ENCODE measurements at places on chromosomes 4 and X.

- no peak for DNase-seq
Measured at GRCh38 chr4:72828864-72829263, 240.7 kb downstream of the COX18 start.

GRCh38 chrX:52576946-52577345 lies 60.1 kb upstream of the XAGE1B start:
- DNase-seq = no peak

- no peak for DNase-seq
Measured at GRCh38 chrX:152735860-152736511, 2.4 kb downstream of the MAGEA12 start.

DNA sequence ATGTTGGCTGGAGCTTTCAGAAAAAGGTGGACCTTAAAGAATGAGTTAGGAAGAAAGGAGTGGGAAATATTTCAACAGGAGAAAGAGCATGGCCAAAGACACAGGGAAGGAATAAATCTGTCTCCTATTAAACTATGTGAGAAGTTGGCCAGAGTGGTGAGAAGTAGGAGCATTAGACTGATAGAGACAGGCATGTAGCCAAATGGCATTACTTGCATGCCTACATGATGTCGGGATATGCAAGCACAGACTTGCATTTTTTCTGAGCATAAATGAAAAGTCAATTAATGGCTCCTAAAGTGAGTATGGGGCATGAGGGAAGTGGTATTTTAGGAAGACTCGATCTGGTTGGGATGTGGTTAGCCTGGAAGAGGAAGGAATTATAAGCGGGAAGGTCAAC lies 279.6 kb upstream of the PITX2 start:
- no peak for DNase-seq

GRCh38 chr4:183321079-183321478 lies 1.0 kb upstream of the CLDN22 start:
- no peak for DNase-seq

DNA sequence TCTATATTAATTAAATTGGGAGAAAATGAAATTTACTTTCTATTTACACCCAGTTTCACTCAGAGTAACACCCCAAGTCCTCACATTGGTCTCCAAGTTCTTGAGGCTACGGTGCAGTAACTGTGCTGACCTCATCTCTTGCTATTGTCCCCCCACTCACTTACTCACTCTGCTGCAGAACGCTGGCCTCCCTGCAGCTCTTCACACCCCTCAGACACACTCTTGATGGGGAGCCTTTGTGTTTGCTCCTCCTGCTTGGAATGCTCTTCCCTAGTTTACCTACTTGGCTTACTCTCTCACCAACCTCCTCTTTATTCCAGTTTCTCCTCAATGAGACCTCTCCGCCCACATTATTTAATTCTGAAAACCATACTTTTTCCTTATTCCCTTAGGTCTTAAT lies 22.2 kb upstream of the SPARCL1 start:
- no peak for DNase-seq

DNA sequence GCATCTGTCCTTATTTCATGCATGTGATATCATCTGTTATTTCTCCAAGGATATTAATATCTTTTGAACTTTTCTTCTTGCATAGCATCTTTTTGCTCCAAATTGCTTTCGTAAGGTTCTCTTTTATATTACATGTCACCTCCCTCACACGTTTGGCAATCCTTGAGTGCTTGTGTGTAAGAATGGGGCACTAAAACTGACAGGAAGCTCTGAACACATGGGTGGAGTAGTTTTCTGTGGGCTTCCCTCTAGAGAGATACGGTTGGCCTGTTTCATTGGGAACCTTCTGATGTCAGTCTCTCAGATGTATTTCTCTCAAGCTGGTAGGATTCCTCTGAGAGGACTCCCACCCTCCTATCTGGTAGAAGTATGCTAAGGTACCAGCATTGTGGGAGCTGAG lies 223.0 kb downstream of the MID1 start:
- DNase-seq = no peak

DNA sequence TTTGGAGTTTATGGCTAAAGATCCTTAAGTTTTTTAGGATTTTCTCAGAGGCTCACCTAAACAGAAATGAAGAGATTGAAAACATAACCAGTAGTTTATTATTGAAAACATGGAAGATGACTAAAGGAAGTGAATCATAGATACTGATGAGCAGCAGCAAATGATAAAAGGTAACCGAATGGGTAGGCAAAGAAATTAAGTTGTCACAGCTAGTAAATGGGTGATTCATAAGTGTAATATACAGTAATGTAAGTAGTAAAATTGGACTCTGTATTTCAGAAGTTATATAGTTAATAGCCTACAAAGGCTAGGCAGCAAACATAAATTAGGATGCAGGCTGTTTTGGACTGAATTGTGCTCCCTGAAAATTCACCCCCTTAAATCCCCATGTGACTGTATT lies 59.0 kb upstream of the ADGRA3 start:
- no peak for DNase-seq

DNA sequence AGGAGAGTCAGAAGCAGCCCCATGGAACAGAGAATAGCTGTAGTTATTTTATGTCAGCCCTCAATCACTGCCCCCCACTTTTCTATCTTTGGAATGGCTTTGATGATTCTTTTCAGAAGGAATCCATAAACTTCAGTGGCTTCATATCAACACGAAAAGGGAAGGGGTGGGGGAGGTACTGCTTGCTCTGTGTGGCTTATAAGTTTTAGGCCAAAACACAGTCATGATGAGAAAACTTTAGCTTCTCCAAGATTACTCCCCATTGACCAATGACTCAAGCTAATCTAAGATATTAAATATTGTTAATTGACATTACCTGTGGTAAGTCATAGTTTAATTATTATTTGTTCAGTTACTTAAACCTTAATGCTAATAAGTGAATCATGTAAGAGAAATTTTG lies 669.6 kb upstream of the FAM241A start:
- DNase-seq = no peak

- DNase-seq = no peak
Measured at GRCh38 chr4:57051524-57051923, 58.7 kb downstream of the IGFBP7 start.

GRCh38 chrX:113058634-113059033 lies 218.0 kb upstream of the AMOT start:
- no peak for DNase-seq

DNA sequence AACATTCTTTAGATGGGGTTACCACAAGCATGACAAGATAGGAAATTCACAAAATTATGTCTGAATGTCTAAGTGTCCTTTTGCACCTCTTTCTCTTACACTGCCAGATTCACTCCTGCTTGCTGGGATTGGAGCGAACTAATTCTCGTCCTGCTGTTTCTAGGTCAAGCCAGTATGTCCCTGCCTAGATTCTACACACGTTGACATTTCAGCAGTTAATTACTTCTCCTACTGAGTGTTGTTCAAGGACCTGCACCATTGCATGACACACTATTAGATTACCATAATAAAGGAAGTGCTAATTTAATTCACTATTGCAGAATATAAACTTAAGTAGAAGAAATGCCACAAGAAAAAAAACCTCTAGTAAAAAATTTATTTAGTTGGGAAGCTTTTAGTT lies 1911.7 kb downstream of the PCDH7 start:
- no peak for DNase-seq

DNA sequence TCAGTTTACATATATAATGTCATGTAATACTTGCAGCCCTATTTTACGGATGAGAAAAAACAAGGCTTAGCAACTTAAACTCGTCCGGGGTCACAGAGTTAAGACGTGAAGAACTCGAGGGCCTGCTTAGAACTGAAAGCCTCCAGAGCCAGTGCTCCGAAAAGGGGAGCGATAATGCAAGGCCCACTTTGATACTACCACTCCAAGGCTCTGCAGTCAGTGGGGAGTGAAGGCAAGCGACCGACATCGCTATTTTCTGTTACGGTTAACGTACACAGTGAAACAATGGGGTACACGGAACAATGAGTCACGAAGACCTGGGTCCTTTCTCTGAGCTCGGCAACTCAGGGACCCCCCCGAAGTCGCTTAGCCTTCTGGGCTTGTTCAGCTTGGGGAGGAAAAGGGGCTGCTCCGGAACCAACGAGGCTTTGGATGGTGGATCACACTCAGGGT lies 965 bp downstream of the PPA2 start:
- DNase-seq = no peak

GRCh38 chrX:136431625-136432024 lies 56.1 kb upstream of the BRS3 start:
- no peak for DNase-seq

DNA sequence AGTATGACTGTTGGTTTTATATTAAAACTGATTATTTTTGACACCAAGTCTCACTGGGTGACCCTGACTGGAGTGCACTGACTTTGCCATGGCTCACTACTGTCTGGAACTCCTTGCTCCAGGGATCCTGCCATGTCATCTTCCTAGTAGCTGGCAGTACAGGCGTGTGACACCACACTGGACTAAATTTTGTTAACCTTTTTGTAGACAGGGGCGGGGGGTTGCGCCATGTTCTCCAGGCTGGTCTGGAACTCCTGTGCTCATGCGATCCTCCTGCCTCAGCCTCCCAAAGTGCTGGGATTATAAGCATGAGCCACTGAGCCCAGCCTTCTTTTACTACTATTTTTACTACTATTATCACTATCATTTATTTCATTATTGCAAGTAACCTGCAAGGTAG lies 8.9 kb downstream of the XAGE1A start:
- DNase-seq = no peak

GRCh38 chr4:105140684-105141490 lies 5.8 kb upstream of the TET2 start:
- peak; percentile 16 for DNase-seq

DNA sequence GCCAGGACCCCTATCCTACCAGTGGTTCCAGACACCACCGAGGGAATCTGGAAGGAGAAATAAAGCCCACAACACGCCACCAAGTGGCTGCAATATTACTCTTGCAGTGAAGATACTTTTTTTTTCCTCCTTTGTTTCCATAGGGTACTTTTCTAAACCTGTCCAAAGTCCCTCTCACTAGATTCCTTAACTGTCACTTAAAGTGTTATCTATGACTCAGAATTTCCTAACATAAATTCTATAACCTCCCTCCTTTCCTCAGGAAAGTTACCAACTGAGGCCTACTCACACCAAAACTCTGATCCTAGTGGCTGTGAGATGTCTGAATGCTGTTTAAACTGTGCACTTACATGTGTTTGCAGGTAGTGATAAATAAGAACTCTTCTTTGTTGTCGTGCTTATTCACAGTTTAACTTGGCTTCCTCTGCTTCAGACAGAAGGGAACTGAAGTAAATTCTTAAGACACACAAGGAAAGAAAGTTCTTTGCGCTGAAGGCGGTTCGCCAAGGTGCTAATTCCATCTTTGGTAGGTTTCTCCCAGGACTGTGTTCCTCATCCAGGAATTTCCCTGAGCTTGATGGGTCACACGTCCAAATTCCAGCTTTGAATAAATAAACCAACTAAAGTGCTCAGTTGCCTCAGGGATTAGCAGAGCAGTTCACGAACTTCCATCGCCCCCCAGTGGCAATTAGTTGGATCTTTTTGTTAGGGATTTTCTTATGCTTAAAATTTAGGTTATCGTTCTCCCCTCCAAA lies 10.7 kb upstream of the HCCS start:
- DNase-seq = no peak

DNA sequence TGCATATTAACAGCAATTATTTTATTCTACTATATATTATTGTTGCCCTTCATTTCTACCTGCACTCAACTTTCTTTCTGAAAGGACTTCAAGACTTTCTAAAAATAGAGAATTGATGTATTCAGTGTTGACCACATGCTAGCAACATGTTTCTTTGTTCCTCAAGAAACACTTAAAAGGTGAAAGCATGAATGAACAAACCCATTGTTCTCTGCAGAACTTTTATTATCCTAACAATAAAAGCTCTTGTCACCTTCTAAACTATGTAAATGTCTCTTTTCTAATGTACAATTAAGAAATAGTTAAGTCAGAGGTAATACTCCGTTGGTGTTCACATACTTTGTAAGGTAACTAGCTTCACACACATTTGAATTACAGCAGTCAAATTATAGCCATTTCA lies 638.7 kb downstream of the FSTL5 start:
- DNase-seq = no peak

DNA sequence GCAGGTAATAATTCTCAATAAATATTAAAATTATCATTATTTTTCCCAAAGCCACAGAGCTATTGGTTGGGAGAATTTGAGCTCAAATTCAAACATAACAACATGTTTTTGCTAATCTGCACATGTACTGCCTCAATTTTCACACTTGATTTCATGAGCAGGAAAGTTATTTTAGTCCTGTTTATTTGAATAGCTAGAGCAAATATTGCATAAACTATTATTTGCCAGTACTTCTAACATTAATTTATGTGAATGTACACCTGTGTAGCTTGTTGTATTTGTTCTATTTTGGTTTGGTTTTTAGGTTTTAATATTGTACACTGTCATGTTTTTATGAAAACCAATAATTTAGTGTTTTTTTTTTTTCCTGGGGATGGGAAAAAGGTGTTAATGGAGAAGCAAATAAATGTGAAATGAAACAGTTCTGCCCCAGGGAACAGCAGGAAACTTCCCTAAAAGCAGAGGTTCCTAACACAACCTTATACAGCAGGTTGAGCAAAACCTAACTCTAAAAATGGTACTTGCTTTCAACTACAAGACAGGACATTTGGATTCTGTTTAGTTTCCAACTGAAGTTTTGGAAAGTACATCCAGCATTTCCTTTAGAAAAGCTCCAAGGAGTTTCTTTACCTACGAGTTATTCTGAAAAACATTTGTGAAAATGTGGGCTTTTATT lies 99.4 kb downstream of the SYNPO2 start:
- DNase-seq = no peak

- DNase-seq = no peak
Measured at GRCh38 chrX:72006461-72006860, 95.8 kb downstream of the NHSL2 start.

- DNase-seq = no peak
Measured at GRCh38 chr4:38162240-38162784, 202.1 kb downstream of the PTTG2 start.

GRCh38 chrX:45762699-45763647 lies 562.3 kb upstream of the DIPK2B start:
- no peak for DNase-seq

- no peak for DNase-seq
Measured at GRCh38 chrX:100880368-100880767, 6.2 kb upstream of the NOX1 start.

DNA sequence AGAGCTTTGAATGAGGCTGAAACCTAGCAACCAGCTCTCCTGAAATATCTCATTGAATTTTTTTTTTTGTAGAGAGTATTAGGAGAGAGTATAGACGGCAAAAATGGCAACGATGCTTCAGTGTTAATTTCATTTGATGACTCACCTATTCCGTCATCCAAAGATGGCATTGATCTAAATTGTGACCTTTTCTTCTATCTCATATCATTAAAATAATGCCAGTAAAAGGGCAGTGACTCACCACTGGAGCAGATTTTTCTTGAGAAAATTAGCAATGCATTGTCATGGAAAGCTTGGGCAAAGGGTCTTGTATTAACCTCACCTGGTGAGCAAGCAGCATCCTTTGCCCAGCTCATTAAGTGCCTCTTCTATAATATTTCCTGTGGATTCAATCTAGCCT lies 19.6 kb downstream of the VMA21 start:
- no peak for DNase-seq
